ENCODE measurements at places on chromosomes 11 and 22.

DNA sequence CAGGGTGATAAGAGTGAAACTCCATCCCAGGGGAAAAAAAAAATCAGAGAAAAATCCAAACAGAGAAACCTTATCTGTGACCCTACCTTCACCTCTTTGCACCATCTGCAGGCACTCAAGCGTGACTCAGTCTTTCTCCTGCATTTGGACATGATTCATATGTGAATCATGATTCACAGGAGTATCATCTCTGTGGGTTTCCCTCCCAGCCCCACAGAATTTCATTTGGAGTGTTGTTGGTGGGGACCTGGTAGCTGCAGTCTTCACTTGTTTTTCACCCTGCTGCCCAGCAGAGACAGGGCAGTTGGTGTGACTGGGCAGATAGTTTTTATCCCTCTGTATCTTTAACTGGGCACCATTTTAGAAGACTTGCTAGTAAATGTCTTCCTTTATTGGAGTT, 75.7 kb downstream of the DEPDC5 start:
- peak; percentile 22 for DNase-seq

DNA sequence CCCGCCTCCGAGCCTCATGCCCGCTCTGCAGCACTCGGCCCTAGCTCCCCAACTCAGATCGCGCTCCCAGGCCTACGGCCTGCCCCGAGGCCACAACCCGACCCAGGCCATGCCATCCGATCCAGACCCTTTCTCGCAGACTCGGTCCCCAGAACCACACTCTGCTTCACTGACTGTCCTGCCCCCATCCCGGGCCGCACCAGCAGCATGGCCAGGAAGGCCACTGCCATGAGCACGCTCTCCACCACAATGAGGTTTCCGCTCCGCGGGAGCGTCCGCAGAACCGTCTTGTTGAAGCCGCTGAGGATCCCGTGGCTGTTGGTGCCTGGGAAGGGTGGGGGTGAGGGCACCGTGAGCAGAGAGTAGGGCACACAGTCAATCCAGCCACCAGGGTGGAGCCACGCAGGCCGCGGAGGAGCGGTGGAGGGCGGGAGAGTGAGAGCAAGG, 6.4 kb downstream of the UNC93B1 start:
- no peak for DNase-seq

DNA sequence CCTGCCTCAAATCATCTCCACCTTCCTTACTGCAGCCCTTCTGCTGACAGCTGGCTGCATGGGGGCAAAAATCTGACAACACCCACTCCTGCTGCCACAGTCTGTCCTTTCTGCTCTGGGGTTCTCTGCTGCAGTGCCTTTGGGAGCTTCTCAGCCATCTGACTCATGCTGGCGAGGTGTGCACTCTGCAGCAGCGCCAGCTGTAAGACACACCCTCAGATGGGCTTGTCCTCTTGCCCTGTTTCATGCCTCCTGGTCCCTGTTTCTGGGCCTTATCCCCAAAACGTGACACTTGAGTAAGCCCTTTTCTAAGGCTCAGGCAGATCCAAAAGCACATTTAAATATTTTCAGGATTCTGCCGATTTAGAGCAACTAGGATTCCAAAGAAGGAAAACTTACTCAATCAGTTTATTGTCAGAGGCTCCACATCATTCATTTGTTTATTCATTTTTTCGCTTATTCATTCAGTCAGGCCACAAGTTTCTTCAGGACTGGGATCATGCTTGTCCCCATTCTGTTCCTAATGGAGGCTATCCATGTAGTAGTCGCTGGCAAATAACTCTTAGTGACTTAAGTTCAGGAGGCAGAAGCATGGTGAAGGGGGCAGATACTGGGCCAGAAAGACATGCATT, 60.2 kb downstream of the SMIM38 start:
- DNase-seq, result no peak

- DNase-seq, result no peak
Measured at GRCh38 chr22:29009148-29009547, 52.5 kb downstream of the C22orf31 start.

- DNase-seq, result peak; percentile 72
Measured at GRCh38 chr11:79018371-79018849, 422.4 kb downstream of the TENM4 start.

- DNase-seq, result no peak
Measured at GRCh38 chr22:26656891-26657851, at the start of gene MIAT. MIAT (plus strand) TSS chr22:26657588.

DNA sequence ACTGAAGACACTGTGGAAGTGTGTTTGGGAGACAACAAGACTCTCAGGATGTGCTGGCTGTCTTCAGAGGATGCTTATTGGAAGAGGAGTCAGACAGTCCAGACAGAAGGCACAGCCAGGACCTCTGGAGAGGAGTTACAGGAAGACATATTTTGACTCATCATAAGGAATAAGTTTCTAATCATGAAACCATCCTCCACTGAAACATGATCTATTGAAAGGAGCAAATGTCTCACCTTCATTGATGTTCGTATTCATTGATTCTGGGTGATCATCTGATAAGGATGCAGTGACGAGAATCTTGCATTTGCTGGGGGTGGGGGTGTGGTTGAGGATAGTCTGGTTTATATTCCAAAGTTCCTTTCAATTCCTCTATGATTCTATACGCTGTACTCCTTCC, 2.5 kb upstream of the CXCR5 start:
- no peak for DNase-seq

- no peak for DNase-seq
Measured at GRCh38 chr11:83159902-83160865, 3.3 kb downstream of the PCF11 start.

DNA sequence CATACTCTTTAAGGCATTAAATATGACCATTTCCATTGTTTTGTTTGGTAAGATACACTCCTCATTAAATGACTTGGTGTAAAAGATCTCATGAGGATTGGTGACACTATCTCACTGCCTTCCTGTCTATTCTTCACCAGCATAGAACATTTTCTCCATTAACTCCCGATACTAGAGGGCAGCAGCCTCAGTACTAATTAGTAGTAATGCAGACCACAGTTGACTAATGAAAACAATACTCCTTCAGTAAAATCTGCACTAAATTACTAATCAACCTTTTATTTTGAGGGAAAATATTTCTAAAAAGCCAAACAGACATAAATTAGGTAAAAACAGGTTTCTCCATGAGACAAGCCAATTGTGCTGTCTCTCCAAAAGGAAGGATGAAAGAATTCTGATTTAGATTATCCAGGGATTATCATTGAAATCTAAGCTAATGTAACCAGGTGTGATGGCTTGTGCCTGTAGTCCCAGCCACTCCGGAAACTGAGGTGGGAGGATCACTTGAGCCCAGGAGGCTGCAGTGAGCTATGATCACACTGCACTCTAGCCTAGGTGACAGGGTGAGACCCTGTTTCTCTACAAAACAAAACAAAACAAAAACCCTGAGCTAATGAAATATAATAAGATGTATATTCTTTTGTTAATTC, 9.4 kb downstream of the PGM2L1 start:
- DNase-seq, result peak; percentile 42

- DNase-seq, result no peak
Measured at GRCh38 chr11:5622802-5623201, 2.0 kb upstream of the TRIM34 start.

DNA sequence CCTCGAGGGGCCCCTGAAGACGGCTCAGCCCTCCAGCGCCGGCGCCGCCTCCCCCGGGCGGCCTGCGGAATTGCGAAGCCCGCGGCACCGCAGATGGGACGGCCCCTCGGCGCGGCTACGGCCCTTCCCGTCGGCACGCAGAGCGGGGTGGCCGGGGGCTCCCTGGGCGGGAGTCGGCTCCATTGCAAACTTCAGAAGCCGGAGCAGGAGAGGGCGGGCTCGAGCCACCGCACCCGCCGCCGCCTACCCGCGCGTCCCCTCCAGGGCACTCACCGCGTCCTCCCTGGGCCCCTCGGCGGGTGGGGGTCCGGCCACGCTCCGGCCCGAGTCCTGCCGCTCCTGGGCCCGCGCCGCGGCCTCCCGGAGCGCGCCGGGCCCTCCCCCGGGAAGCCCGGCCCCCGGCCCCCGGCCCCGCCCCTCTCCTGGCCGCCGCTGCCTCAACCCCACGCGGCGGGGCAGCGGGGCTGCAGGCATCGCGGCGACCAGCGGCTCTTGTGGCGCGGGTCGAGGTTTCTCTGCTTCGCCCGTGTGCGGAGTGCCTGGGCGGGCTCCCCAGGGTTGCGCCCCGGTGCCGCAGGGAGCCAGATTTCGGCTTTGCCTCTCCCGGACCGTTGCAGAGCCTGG, at the start of gene PACSIN3:
PACSIN3 (minus strand) TSS at position 359 of the 624 bp plus-strand sequence. CDS start 3,707 bp downstream, outside the sequence.
- DNase-seq, result peak; percentile 66

DNA sequence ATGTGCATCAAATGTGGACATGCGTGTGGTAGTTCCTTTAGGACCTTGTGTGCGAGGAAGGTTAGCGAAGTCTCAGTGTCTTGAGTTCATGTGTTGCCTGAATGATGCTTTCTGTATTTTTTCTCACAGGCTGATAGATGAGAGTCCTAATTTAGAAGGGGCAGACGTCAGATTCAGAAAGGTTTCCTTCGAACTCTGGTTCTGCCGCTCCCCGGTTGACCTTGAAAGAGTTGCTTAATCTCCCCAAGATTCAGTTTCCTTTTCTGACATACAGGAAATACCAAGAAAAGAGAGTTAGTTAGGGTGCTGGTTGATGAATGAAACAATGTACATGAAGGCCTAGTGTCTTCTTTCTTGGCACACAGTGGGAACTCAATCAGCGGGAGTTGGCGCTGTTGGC, 35.9 kb upstream of the TTC12 start:
- no peak for DNase-seq

- DNase-seq, result no peak
Measured at GRCh38 chr11:58640386-58641023, 18.0 kb downstream of the CNTF start.

DNA sequence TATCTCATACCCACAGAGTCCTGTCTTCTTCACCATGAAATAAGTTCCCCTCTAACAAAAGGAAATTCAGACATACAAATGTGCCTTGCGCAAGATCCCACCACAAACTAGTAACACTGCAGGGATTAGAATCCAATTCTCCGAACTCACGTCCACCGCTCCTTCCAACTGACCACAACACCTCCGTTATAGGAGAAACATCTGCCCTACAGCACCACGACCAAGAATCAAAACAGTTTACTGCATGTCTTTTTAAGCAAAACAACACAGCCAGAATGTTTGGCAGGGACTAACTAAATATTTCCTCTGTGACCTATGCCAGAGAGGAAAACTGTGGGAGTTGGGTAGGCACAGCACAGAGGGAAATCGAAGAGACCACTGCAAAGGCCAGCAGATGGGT, 72.7 kb upstream of the AKIP1 start:
- no peak for DNase-seq

DNA sequence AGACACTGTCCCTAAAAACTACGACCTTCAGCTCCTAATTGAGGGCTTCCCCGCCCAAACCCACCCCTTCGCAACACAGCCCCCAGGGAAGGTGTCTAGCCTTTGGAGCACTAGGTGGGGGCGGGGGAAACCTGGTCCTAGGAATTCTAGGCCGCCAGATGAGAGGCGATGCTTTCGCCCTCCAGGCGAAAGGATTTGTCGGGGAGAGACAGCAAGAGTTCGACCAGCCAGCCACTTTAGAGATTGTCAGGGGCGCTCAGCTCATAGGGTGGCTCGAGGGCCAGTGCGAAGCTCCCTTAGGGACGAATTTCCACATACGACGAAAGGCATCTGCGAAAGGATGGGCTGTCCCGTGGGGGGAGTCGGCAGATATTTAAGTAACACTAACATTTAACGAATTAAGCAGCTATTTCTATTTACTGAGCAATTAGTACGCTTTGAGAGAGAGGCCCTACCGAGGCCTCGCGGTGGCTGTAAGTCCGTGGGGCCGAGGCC, 5.3 kb downstream of the CD248 start:
- no peak for DNase-seq

GRCh38 chr22:24992946-24993345, 40.4 kb downstream of the KIAA1671 start:
- DNase-seq, result no peak

GRCh38 chr11:17498058-17498457, 21.4 kb upstream of the ABCC8 start:
- no peak for DNase-seq

GRCh38 chr11:66126064-66126463, 56.0 kb downstream of the PACS1 start:
- DNase-seq, result no peak

GRCh38 chr22:20430101-20430719, 7.4 kb downstream of the SCARF2 start:
- DNase-seq, result no peak

GRCh38 chr11:134043821-134044420, 25.0 kb upstream of the JAM3 start:
- no peak for DNase-seq

GRCh38 chr11:37394236-37394870, 796.3 kb upstream of the RAG2 start:
- DNase-seq, result no peak

GRCh38 chr11:61587541-61587941, 6.7 kb upstream of the SYT7 start:
- DNase-seq, result peak; percentile 38

- DNase-seq, result no peak
Measured at GRCh38 chr11:45144126-45145082, 2.0 kb upstream of the PRDM11 start.

GRCh38 chr11:68313574-68314202, 1.3 kb downstream of the LRP5 start:
- no peak for DNase-seq

DNA sequence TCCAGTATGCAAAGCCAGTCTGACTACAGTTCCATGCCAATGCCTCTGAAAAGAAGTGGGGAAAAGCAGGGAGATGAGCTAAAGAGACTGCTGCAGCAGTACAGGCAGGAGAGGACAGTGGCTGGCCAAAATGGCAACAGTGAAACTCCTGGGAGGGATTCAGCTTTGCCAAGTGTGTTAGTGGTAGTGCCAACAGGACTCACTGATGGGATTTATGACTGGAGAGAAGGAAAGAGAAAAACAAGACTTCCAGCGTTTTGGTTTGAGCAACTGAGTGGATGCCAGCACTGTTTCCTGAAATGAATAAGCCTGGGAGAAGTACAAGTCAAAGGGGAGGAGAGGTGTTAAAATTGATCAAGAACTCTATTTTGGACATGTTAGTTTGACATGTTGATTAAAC, 80.9 kb downstream of the PLEKHA7 start:
- no peak for DNase-seq

- DNase-seq, result no peak
Measured at GRCh38 chr22:24578355-24579257, 14.3 kb downstream of the LRRC75B start.

DNA sequence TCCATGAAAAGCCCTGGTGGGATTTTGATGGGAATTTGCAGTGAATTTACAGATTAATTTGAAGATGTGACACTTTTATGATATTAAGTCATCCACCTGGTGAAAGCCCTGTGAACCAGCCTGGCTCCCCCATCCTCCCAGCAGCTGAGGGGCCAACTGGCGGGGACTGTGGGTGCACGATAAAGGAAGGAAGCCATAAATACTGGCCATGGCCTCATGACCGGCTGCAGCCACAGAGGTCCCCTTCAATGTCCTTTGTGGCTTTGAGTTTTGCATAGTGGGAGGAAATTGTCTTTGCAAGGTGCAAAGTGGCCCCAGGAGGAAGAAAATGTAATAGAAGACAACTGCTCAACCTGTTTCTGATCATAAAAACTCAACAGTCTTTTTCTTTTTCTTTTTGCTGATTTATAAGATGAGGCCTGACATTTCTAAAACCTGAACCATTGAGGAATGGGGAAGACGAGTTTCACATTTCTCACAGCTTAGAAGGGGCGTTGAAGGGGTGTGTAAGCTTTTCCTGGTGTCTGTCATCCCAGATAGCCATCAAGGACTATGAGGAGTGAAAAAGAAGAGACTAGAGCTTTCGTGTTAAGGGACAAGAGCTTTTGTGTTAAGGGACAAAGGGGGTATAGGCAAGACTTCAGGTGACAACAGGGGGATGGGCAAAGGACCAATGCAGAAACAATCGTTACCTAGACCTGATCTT, 6.3 kb upstream of the NDUFV1 start:
- DNase-seq, result no peak

GRCh38 chr11:44468345-44468988, 97.0 kb upstream of the CD82 start:
- no peak for DNase-seq
